ENCODE measurements at places on chromosomes 2 and 18.

DNA sequence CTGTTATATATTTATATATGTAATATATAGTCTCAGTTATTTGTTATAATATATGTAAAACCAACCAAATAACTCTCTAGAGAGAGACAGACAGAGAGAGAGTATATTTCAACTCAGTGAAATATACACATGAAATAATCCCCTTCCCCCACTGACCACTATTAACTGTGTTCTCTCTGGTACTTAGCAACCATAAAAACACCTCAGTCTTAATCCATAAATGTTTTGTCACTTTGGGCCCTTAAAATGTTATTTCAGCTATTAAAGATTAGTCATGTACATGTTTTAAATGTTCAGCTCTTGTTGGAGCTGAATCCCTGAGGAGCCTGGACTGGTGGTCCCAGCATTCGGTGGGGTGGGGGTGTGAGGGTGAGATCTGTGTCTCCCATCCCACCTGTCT lies 122.2 kb upstream of the MAP3K20 start:
- no peak for DNase-seq

GRCh38 chr18:47287911-47288585 lies 36.6 kb upstream of the SKOR2 start:
- no peak for DNase-seq

GRCh38 chr2:53460347-53460746 lies 307.3 kb upstream of the CHAC2 start:
- DNase-seq, result no peak

DNA sequence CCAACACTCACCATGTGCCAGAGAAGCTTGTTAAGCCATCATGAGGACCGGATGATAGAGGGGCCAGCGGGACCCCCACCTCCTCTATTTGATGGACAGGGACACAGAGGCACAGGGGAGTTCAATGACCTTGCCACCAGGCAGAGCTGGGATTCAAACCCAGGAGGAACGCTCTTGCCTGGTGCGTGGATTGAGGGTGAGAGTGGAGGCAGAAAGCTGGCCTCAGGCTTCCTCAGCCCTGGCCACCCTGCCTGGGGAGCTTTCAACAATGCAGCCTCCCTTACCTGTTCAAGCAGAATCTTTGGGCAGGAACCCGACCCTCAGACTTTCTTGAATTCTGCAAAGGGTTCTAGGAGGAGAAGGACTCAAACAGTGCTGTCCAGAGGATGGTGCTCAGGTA lies 39.9 kb upstream of the MAL start:
- DNase-seq, result no peak

DNA sequence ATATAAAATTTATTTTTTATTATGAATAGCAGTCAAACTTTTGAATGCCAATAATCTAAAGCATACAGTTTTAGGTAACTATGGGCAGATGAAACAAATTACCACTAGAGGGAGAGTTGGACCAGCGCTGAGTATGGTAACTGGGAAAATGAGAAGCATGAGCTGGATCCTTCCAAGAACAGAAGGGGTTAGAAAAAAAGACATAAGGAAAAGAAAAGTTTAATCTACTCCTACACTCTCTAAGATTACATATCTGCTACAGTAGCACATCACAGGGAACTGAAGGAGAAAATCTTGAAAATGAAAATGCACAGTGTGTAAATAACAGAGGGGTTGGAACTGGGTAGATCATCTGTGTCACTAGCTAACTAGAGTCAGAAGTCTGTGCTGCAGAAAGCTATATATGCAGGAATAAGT lies 15.5 kb downstream of the REG3G start:
- no peak for DNase-seq

- no peak for DNase-seq
Observed at GRCh38 chr2:75729861-75730260, 19.1 kb upstream of the GCFC2 start.

DNA sequence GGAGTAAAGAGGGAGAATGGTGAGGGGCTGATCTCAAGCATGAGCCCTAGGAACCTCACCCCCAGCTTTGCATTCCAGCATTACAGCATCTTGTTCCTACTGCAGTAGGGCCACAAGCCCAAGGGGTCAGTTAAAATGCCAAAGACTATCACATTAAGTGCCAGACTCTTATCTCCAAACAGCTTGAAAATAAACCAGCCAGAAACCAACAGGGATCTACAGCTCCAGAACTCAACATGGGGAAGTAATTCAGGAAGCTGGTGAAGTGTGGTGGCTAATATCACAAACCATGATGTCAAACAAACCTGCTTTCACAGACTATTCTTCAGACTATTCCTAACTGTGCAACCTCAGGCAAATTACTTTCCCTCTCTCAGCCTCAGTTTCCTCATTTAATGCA lies 278.3 kb downstream of the TNS1 start:
- no peak for DNase-seq

GRCh38 chr2:132400901-132401240 lies 15.7 kb upstream of the GPR39 start:
- DNase-seq, result no peak

GRCh38 chr2:86825693-86826381 lies 35.1 kb upstream of the CD8A start:
- no peak for DNase-seq

DNA sequence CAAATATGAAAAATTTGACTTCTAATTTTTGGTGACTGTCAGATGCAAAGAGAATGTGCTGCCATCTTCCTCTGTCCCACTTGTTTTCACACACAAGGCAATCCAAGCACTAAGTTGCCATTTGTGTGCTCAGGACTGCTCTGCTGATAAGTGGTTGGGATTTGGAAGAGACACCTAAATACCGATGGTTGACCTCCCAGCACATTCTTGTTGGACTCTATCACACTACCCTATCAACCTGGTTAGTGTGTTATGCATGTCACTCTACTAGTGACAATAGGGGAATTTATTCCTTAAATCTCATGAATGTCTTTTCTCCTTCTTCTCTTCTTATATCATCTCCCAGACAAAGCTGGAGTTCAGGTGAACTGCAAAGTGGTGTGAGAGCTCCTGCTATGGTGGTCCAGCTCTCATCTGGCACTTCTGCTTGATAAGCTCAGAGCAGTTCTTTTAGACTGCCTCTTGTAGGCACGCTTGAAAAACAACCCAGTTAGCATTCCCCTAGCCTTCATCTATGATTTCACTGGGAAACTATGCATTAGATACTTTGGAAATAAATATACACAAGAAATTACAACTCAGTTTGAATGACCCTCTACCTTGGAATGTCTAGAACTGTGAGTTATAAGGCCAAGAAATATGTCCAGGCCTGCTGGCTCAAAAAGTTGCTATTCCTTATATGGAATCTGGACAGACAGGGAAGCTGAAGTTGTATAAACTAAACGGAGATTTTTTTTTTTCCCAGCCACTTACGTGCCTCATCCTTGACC lies 404.8 kb downstream of the MEIS1 start:
- DNase-seq, result no peak

DNA sequence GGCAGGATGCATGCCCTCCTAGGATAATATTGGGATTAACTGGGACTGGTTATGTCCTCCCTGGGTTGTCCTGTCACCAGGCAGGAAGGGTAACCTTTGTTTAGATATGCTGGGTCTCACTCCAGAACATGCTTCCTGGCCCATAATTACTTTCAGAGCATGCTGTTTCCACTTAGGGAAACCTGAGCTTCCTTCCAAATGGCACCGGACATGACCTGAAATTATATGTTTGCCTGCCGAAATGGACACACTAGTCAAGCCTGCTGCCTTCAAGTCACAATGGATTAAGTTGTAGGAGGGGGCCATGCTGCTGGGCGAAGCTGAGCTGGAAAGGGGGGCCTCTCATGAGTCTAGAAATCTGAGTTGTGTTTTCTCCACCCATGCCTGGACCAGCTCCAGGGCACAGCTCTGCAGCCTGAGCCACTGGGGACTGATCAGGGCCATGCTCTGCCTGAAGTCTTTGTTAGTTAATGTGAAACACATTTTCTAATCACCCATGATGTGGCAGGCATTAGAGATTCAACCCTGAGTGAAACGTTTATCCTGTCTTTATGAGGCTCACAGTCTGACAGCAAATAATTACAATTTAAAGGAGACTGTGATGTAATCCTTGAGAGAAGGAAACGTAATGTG lies 273.3 kb downstream of the TNS1 start:
- no peak for DNase-seq

- DNase-seq, result no peak
Observed at GRCh38 chr2:187302586-187302985, 145.5 kb downstream of the CALCRL start.

GRCh38 chr2:26576565-26577441 lies 64.4 kb downstream of the CIB4 start:
- no peak for DNase-seq

DNA sequence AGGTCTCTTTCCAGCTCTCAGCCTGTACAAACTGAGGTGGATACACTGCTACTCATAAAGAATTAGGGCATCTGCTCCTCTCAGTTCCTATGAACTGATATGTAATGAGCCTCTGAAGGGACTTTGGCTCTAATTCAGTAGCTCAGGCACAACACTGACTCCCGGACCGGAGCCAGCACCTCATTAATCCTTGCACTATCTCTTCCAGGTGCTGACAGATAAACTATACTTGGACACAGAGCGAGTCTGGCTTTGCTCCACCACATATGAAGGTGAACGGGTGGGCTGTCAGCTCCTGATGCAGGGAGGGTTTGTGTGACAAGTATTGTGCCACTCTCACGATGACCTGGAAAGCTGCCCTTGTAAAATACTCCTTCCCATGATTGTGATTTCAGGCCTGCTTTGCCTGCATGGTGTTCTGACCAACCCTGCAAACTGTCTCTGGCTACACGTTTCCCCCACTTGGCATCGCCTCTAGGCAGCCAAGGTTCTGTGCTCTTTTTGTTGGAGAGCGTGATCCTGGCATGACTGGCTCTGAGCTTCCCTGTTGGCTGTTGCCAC lies 111.6 kb upstream of the LMAN1 start:
- DNase-seq, result no peak

DNA sequence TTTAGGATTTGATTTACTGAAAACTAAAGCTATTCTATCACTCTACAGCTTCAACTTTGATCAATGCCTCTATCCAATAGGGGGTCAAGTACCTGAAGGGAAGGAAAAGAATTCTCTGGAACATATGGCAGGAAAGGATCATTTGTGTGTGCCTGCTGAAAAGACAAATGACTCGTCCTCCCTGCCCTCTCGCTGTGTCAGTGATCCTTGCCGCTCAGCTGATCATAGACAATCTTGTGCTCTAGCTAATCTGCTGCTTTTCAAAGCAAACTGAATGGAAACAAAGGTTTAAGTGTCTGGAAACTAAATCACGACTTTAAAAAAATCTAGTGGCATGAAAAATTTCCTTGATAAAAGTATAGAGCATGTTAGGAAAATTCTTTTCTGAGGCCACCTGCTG lies 75.6 kb upstream of the CPO start:
- no peak for DNase-seq

- DNase-seq, result no peak
Observed at GRCh38 chr2:231720987-231721966, 13.0 kb downstream of the PTMA start.

GRCh38 chr2:222303828-222304736 lies 5.3 kb upstream of the PAX3 start:
- no peak for DNase-seq

DNA sequence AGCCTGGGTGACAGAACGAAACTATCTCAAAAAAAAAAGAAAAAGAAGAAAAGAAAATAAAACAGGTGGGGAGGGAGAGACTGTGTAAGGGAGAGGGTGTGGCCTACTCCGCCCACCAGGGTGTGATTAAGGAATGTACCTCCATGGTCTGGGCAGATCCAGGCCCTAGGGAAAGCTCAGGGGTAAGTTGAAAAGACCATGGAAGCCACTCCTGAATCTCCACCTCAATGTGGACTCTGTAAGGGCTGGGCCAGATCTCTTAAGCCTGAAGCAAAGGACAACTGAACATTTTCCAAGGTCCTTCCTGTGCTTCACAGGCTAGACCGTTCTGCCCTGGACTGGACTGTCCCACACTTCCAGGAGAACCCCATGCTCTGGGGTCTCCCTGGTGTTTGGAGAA lies 9.7 kb upstream of the ATG16L1 start:
- no peak for DNase-seq

GRCh38 chr2:127485051-127485693 lies 41.1 kb downstream of the IWS1 start:
- no peak for DNase-seq

GRCh38 chr2:47043142-47043890 lies 111.8 kb downstream of the STPG4 start:
- peak; percentile 92 for DNase-seq

GRCh38 chr2:177998996-177999395 lies 73.6 kb downstream of the PDE11A start:
- DNase-seq, result no peak

DNA sequence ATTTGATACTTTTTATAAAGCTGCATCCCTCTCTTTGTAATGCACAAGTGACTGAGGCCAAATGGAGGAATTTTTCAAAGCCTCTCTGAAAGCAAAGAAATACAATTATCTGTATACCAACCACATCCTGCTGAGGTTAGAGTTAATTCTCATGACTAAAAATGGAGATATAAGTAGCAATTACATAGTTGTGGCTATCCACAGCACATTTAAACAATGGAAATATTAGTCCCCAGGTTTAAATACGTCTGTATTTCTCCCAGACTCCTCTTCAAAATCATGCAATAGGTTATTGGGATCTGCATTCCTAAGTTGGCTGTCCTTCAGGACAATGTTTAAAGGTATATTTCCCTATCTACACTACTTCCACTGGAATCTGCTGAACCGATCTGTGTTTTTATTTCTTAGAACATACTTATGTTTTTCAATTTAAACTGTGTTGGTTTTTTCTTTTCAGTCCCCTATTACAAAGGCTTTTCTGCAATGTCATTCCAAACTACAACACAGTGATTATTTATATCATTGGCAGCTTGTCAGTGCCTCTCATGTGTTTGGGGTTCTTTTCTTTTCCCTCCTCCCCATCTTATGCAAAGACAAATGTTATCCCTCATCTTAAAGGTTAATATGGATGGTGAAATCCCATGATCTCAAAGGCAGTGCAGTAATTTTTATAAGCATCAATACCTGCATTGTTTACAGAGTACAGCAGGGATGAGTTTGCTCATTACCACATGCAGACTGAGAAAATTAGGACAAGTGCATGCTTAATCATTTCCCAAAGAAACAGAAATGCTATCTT lies 134.8 kb upstream of the FSHR start:
- DNase-seq, result no peak

DNA sequence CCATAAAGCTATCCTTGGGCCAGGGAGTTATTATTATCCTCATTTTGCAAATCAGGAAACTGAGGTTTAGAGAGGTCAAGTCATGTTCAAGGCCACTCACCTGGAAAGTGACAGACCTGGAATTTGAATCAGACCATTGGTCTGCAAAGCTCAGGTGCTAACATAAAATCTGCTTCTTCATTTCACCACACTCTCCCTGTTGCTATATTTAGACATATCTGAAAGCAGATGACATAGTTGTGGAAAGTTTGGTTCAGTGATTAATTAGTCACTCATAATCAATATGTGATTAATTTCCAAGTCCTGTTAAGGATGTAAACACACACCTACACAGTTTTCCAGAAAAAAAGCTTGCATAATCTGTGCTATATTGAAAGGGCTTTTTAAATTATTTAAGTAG lies 57.4 kb downstream of the LINC00305 start:
- no peak for DNase-seq
